ENCODE measurements at places on chromosomes 3 and 15.

GRCh38 chr3:173653781-173654180 is 256.2 kb downstream of the NLGN1 start:
- no peak for DNase-seq

GRCh38 chr3:114011059-114011797 is 45.1 kb downstream of the CCDC191 start:
- no peak for DNase-seq

GRCh38 chr3:117745516-117745915 is 1035.9 kb downstream of the TUSC7 start:
- DNase-seq: no peak

GRCh38 chr3:40043444-40043755 is 234.0 kb downstream of the MYRIP start:
- DNase-seq: no peak

GRCh38 chr15:77630956-77631744 is 1.6 kb downstream of the LINGO1 start:
- no peak for DNase-seq

- no peak for DNase-seq
Measured at GRCh38 chr3:125433091-125433534, 58.0 kb upstream of the ZNF148 start.

DNA sequence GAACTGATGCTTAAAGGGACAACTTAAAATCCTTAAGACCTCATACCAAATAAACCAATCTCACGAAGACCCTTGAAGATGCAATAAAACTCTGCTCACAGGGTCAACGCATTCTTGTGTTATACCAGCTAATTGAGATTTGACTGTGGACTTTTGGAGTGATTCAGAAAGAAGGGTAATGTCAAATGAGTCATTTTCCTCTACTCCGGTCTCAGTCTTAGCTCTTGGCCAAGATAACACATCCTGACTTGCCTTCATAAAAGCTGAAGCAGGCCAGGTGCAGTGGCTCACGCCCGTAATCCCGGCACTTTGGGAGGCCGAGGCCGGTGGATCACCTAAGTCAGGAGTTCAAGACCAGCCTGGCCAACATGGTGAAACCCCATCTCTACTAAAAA is 3.8 kb downstream of the PKM start:
- DNase-seq: no peak

Data from T1000 (cell line).